ENCODE measurements at places on chromosomes 16 and 17. TPM values are rescaled to one million over a fixed set of nuclear protein-coding genes. Genes with fewer than 3 reads are reported as not detected.

TNFSF13 gene
- total RNA-seq = 2.7 TPM

MYOCD gene
- total RNA-seq = not detected

LPCAT2 gene
- total RNA-seq = 80.3 TPM

MEIOC gene
- total RNA-seq = not detected

AGRP gene
- total RNA-seq = not detected

GALR2 gene
- not detected for total RNA-seq

TNFRSF17 gene
- not detected for total RNA-seq

Data from thoracic aorta endothelial cell (primary cell).